Thoracic aorta (tissue), 2 donors: ENCODE measurements at places on chromosomes 2 and 18.

DNA sequence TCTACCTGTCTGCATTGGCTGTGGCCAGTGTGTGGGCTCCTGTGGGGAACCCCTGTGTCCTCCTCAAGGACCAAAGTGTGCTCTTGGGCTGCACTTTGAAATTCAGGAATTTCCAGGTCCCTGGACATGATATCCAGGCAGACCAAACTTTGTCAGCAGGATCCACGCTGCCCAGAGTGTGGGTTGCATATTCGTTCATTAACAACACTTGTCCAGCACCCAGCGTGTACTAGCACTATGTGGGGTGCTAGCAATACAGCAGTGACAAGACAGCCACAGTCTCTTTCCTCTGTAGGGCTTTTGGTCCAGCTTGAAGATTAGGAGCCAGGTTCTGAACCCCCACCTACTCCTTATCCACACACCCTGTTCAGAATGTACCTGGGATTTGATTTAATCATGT, 304.5 kb downstream of the ZNF521 start:
- H3K36me3 ChIP-seq, result no peaks in the 10 kb centered on the region
- DNase-seq, result no peak
- no peaks in the 10 kb centered on the region for H3K4me1 ChIP-seq
- H3K4me3 ChIP-seq, result no peak overlapping the region
- H3K27me3 ChIP-seq, result no peaks in the 10 kb centered on the region

GRCh38 chr2:209471037-209471436, 47.2 kb downstream of the MAP2 start:
- peaks cover 33% of the 10 kb centered on the region for H3K4me1 ChIP-seq
- H3K27me3 ChIP-seq, result no peaks in the 10 kb centered on the region
- DNase-seq, result no peak
- H3K36me3 ChIP-seq, result no peaks in the 10 kb centered on the region

DNA sequence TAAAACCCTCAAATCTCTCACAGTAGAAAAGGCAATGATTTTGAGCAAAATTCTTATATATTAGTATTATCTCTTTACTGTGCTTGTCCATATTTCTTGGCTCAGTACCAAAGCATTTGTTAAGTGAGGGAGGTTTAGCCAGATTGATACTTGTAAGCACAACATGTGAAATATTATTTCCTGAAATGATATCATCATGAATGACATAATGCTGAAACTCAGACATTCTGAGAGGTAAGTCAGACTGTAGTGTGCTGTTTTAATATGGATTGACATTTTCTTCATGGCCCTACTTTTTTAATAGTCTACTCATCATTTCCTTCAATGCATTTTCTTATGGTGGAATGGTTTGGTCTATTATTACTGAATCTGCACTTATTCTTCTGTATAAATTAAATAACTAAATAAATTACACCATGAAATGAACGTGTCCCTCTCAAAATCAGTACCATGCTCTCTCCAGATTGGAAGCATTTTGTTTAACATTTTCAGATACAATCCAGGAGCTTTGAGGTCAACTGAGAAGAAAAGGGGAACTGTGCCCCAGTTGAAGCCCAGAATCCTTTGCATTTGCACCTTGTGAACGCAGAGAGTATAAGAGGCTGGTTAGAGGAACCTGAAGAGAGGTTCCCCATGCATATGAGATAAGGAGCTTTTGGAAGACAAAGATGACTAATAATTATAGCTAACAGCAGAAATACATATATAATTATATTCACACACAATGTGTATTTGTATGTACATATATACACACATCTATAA, 50.1 kb upstream of the CRACDL start:
- H3K4me3 ChIP-seq, result no peak overlapping the region
- no peaks in the 10 kb centered on the region for H3K36me3 ChIP-seq
- H3K27ac ChIP-seq, result no peak overlapping the region
- DNase-seq, result no peak
- no peaks in the 10 kb centered on the region for H3K27me3 ChIP-seq

DNA sequence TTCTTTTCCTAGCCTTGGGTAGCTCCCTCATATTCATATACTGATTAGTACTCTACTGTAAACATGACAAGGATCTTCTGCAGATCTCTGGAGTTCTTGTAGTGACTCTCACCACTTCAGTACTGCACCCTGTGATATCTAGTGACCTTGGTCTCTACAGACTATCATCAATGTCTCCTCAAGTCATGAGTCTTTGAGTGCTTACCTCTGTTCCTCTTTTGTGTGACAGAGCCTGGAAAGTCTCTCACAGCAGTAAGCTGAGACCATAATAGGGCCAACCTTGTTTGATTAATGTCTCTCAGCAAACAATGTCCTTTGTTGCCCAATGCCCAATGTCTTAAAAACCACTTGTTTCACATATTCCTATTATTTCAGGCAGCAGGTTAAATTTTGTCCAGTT, 34.2 kb upstream of the BAZ2B start:
- H3K27ac ChIP-seq, result no peak overlapping the region
- H3K4me3 ChIP-seq, result no peak overlapping the region
- no peaks in the 10 kb centered on the region for H3K4me1 ChIP-seq
- no peak for DNase-seq
- no peaks in the 10 kb centered on the region for H3K27me3 ChIP-seq

GRCh38 chr2:69914950-69915945, at the start of gene MXD1:
TSS of gene MXD1 (plus strand) at chr2:69915109. CDS start at chr2:69915331, 222 bp downstream.
- H3K27me3 ChIP-seq, result no peaks in the 10 kb centered on the region
- H3K36me3 ChIP-seq, result peaks cover 13% of the 10 kb centered on the region
- H3K4me1 ChIP-seq, result peaks cover 41% of the 10 kb centered on the region
- H3K4me3 ChIP-seq, result peak within 1 kb of the TSS; percentile 98

- H3K36me3 ChIP-seq, result no peaks in the 10 kb centered on the region
- no peaks in the 10 kb centered on the region for H3K4me1 ChIP-seq
- H3K27ac ChIP-seq, result no peak overlapping the region
- H3K27me3 ChIP-seq, result no peaks in the 10 kb centered on the region
- no peak for DNase-seq
These were observed 129.9 kb downstream of the ZBTB7C start for GRCh38 chr18:48279312-48279711.

GRCh38 chr2:235864733-235865515, 303.3 kb downstream of the GBX2 start:
- H3K4me1 ChIP-seq, result no peaks in the 10 kb centered on the region
- no peak for DNase-seq
- no peak overlapping the region for H3K27ac ChIP-seq

- H3K4me3 ChIP-seq, result no peak overlapping the region
- no peak overlapping the region for H3K27ac ChIP-seq
- no peak for DNase-seq
- no peaks in the 10 kb centered on the region for H3K27me3 ChIP-seq
- no peaks in the 10 kb centered on the region for H3K36me3 ChIP-seq
These were observed 1624.9 kb upstream of the CELF4 start for GRCh38 chr18:39190508-39190907.

DNA sequence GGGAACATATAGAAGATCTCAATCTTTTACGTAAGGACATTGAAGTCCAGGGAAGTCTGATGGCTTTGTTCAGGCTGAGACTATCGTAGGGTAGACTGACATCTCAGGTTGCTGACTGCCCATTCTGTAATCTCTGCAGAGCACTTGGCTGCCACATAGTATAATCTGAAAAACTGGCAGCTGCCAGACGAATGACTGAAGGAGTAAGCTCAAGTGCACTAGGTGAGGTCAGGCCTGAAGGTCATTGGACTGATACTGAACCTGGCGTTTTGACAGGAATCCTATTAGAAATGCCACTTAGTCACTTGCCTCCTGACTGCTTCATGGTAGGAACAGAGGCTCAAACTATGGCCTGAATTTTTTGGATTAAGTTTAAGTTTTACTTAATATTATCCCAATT, 23.5 kb downstream of the GPD2 start:
- DNase-seq, result no peak
- H3K27me3 ChIP-seq, result no peaks in the 10 kb centered on the region
- H3K27ac ChIP-seq, result no peak overlapping the region
- no peak overlapping the region for H3K4me3 ChIP-seq
- H3K36me3 ChIP-seq, result no peaks in the 10 kb centered on the region

GRCh38 chr2:193776988-193777387, 1582.3 kb upstream of the TMEFF2 start:
- no peaks in the 10 kb centered on the region for H3K4me1 ChIP-seq
- no peak for DNase-seq
- H3K36me3 ChIP-seq, result no peaks in the 10 kb centered on the region
- H3K27ac ChIP-seq, result no peak overlapping the region

- no peaks in the 10 kb centered on the region for H3K36me3 ChIP-seq
- no peak for DNase-seq
- no peak overlapping the region for H3K27ac ChIP-seq
- no peaks in the 10 kb centered on the region for H3K4me1 ChIP-seq
These were observed 265.7 kb downstream of the CCDC85A start for GRCh38 chr2:56449449-56449860.

- H3K4me1 ChIP-seq, result peaks cover 39% of the 10 kb centered on the region
- no peaks in the 10 kb centered on the region for H3K27me3 ChIP-seq
- peak overlapping the region; percentile 55 for H3K4me3 ChIP-seq
- no peak overlapping the region for H3K27ac ChIP-seq
These were observed 569.3 kb downstream of the TNS1 start for GRCh38 chr2:217433522-217433921.

DNA sequence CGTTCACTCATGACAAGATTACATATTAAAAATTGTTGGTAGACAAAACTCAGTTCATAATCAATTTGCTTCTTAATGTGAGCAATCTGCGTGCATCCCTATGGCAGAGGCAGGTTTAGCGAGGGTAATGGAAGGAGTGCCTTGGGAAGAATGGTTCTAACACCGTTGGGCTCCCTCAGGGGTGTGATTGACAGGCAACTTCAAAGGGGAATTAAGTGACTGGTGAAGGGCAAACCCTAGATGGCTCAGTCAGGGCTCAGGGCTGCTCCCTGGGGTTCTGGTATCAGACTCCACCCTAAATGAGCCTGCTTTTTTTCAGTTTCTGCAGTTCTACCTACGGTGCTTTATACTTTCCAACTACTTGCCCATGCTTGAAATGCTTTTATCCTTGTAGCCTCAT, 419.5 kb upstream of the CELF4 start:
- H3K27ac ChIP-seq, result no peak overlapping the region
- no peaks in the 10 kb centered on the region for H3K36me3 ChIP-seq
- H3K4me3 ChIP-seq, result no peak overlapping the region
- no peaks in the 10 kb centered on the region for H3K4me1 ChIP-seq
- no peak for DNase-seq

DNA sequence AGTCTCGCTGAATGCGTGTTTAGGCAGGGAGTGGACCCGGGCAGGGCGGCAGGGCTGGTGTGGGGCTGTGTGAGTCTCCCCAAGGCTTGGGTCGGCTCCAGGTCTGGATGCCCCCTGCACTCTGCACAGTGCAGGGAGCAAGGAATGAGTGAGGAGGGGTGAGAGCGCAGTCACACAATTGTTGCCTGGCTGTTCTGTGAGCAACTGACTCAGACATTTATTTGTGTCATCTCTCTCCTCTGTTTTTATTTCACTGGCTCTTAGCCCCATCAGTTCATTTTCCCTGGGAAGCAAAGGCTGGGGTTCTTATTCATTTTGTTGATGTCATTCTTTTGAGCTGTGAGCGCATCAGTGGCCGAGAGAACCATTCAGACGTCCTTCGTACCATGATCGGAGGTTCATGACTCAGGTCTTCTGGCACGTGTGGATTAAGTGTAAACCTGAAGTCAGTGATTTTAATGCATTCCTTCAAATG, 61.1 kb downstream of the GATA6 start:
- no peak overlapping the region for H3K27ac ChIP-seq
- H3K36me3 ChIP-seq, result no peaks in the 10 kb centered on the region
- H3K4me3 ChIP-seq, result no peak overlapping the region
- H3K4me1 ChIP-seq, result no peaks in the 10 kb centered on the region
- no peak for DNase-seq

DNA sequence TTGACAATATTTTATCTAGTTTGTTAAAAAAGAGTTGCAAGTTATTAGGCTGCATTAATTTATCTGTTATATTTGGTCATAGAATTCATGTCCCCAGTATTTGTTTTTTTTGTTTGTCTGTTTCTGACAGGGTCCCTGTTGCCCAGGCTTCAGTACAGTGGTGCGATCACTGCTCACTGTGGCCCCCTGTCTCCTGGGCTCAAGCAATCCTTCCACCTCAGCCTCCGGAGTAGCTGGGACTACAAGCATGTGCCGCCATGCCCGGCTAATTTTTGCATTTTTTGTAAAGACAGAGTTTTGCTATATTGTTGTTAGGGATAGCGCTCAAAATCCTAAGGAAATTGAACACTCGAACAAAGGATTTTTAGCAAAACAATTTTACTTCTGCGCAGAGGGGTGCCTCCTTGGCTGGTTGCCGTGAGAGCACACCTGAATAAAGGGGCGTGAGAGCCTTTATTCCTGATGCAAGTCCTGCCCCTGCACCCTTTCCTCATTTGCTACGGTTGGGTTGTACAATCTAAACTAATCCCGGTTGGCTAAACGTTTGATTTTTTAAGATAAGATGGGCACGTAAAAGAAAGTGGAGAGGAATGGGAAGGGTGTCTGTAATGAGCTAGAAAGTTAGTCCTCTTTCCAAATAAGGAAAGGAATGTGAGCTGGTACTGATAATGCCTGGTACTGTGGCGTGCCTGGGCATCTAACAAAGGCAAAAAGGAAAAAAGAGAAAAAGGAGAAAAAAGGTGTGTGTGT, 65.5 kb downstream of the COMMD1 start:
- no peak for DNase-seq
- no peaks in the 10 kb centered on the region for H3K36me3 ChIP-seq
- peak overlapping the region; percentile 70 for H3K27ac ChIP-seq

DNA sequence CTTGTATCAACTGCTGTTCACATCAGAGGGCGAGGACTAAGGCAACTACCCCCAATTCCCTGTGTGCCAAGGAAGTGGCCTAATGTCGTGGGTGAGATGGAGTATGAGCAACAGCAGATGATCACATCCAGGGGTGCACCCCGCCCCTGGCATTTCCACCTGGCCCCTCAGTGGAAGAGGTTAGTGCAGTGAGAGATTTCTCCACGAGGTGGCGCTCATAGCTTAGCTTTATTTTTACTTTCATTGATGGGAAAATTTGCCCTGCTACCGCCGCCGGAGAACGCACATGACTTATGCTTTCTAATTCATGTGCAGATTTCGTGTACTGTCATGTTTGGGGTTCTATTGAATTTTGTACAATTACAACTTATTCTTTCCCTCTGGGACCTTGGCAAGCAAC, 470.6 kb upstream of the MEX3C start:
- no peaks in the 10 kb centered on the region for H3K4me1 ChIP-seq
- no peaks in the 10 kb centered on the region for H3K36me3 ChIP-seq
- no peak for DNase-seq
- H3K4me3 ChIP-seq, result no peak overlapping the region
- H3K27ac ChIP-seq, result no peak overlapping the region
- H3K27me3 ChIP-seq, result no peaks in the 10 kb centered on the region

DNA sequence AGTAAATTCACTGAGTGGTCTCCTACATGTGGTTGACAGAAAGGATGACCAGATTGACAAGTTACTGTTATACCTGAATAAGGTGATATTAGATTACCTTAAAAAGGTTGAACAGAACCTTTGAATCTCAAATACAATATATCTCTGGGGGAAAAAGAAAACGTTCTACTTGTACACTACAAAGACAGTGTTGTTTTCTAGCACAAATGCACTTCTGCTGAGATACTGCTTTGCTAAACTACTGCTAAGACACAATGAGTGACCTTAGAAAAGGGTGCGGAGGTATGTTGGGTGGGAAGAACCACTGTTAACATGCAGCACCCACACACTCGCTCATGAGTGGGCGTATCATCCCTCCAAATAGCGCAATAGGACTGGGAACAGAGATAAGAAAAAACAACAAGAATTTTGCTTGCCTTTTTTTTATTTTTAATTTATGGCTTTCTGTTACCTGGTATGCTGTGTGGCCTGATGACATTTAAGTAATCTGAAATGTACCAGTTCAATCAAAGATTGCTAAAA, 6.1 kb downstream of the BCL2 start:
- no peaks in the 10 kb centered on the region for H3K36me3 ChIP-seq
- H3K27ac ChIP-seq, result no peak overlapping the region
- H3K4me1 ChIP-seq, result peaks cover 50% of the 10 kb centered on the region
- no peaks in the 10 kb centered on the region for H3K27me3 ChIP-seq
